ENCODE measurements at places on chromosomes 5 and 9. TPM values are rescaled to one million over a fixed set of nuclear protein-coding genes. Genes with fewer than 3 reads are reported as not detected.

The TXNDC8 gene
- polyA plus RNA-seq: not detected

The SLC28A3 gene
- 0.68 TPM for polyA plus RNA-seq

The MAP3K1 gene
- 5.0 TPM for polyA plus RNA-seq

The TMEM215 gene
- polyA plus RNA-seq: not detected

The GRXCR2 gene
- not detected for polyA plus RNA-seq

The CDH12 gene
- polyA plus RNA-seq: not detected

The KCTD16 gene
- polyA plus RNA-seq: 0.01 TPM

The LCN10 gene
- 15.9 TPM for polyA plus RNA-seq

The SLC27A6 gene
- 0.41 TPM for polyA plus RNA-seq

The G3BP1 gene
- 12.7 TPM for polyA plus RNA-seq

The CDKN2B gene
- polyA plus RNA-seq: 55.0 TPM

The PCDHGC4 gene
- polyA plus RNA-seq: 0.05 TPM

The SPAAR gene
- 1.5 TPM for polyA plus RNA-seq

The SPAG8 gene
- polyA plus RNA-seq: 0.80 TPM

The HAVCR2 gene
- polyA plus RNA-seq: 6.6 TPM

The SLC22A4 gene
- 2.0 TPM for polyA plus RNA-seq

The CCL27 gene
- polyA plus RNA-seq: not detected

The ENC1 gene
- polyA plus RNA-seq: 5.4 TPM

The TAF11L5 gene
- not detected for polyA plus RNA-seq

The C9 gene
- not detected for polyA plus RNA-seq

The GRAMD2B gene
- polyA plus RNA-seq: 5.4 TPM

The ATP10B gene
- 0.11 TPM for polyA plus RNA-seq

The SLC36A3 gene
- not detected for polyA plus RNA-seq

The BTNL9 gene
- 187 TPM for polyA plus RNA-seq

The SPINK5 gene
- polyA plus RNA-seq: 1.2 TPM
